Cardiac septum (tissue), 1 donor: ENCODE measurements at places on chromosomes 7 and 10. TPM values are rescaled to one million over a fixed set of nuclear protein-coding genes. Genes with fewer than 3 reads are reported as not detected.

DNA sequence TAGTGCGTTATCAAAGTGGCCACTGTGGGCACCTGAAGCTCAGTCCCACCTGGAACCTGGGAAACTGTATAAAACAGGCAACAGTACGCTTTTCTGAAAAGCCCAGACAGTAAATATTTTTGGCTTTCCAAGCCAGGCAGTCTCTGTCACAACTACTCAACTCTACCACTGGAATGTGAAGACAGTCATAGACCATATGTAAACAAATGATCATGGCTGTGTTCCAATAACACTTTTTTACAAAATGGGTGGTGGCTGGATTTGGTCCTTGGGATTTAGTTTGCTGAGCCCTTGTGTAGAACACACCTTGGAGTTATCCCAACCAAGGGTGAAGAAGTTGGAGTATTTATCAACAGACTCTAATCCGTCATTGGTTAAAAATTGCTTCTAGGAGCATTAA is 259.9 kb downstream of the SKIDA1 start:
- no peak for DNase-seq

- DNase-seq, result no peak
These were observed at the start of gene PRTFDC1 for GRCh38 chr10:24952143-24952706. TSS of gene PRTFDC1 (minus strand) at chr10:24952606. CDS start at chr10:24952575, 31 bp downstream.

GRCh38 chr10:91164520-91165065 is 55.9 kb upstream of the PCGF5 start:
- no peak for DNase-seq

COL26A1 gene
- not detected for total RNA-seq

DNA sequence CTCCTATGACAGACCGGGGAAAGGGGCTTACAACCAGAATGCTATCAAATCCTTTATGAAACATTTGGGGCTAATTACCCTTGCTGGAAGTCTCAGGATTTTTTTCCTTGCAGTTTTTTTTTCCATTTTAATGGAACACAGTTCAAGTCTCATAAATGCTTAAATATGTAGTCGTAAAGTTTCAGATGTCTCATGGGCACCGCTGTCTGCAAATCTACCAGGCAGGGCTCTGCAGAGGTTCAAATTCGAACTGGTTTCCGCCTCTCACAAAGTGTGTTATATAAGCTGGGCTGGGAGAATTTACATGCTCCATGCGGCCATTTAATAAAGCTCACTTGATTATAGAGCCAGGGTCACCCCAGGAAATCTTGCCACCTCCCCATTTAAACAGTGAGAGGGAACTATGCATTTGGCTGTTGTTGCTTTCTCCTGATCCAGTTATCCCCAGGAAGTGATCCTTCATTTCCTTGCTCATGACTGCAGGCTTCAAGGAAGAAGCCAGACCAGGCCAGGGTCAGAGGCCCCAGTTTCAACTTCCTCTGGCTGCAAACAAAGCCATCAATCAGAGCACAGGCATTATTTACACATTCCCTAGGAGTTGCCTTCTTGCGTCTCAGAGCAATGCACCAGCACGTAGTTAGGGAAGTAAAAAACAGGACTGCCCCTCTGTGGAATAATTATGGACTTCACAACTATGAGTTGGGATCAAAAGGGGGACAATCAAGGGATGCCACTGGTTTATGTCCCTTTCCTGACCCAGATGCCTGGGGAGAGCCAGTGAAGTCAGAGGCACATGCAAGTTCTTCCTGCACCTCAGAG is 358.8 kb downstream of the PRPF18 start:
- no peak for DNase-seq
